ENCODE measurements at places on chromosomes 11 and 22.

DNA sequence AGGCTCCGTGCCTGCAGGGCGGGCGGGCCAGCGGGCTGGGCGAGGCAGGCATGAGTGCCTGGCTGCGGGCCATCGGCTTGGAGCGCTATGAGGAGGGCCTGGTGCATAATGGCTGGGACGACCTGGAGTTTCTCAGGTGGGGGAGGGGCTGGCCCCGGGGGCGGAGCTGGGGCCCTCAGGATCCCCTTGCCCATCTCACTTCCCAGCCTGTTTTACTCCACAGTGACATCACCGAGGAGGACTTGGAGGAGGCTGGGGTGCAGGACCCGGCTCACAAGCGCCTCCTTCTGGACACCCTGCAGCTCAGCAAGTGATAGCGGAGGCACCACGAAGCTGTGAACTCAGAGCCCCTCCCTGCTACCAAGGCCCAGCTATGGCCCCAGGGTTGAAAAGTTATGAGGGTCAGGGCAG is 5.9 kb downstream of the PHOX2A start:
- DNase-seq = peak; percentile 65

GRCh38 chr11:125931668-125932067 is 14.2 kb upstream of the VSIG10L2 start:
- DNase-seq = no peak

GRCh38 chr11:69257134-69257533 is 36.8 kb upstream of the MYEOV start:
- no peak for DNase-seq

DNA sequence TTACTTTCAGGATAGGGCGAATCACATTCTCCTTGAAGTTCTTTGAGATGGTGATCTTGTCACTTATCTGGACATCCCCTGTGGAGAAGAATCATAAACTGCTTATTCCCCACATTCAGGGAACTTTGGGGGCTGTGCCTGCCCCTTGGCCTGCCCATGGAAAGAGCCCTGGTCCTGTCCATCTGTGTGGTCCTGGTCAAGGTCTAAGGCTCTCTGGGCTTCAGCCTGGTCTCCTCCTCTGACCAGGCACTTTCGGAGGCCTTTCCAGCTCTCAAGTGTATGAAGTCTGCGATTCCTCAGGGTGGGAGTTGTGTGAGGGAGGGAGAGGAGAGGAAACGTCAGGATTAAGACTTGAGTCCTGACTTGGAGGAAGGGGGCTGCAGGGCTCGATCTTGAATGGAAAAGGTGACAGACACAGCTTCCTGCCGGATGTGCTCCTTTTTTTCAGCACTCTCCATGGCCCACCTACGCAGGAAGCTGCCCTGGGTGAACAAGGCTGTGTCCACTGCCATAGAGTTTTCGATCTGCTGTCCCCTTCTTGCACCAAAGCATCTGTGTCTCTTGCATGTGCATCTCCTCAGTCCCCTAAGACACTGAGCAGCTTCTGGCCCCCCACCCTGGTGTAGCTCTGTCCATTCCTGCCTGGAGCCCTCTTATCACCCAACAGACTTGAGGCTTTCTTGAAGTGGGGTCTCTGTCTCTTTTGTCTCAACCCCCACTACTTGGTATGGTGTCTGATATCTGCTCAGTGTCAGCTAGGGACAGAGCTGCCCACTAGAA is 50.8 kb upstream of the PHOX2A start:
- DNase-seq = no peak
